ENCODE measurements at places on chromosomes 6 and 20.

DNA sequence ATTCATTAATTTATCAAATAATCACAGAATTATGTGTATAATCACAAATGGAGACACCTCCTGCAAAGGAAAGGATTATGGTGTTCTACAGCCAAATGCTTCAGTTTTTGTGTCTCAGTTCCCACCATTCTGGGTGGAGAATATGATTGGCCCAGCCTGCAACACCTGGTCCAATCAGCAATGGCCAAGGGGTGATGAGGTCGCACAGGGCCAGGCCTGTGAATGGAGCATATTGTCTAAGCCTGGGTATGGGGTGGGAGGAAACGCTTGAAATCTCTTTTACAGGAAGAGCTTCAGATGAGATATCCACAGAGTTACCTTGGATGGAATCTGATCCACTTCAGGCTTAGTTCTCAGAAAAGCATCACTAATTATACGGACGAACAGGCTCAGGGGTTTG lies 271.6 kb downstream of the DHX35 start:
- H3K27me3 ChIP-seq = no peaks in the 10 kb centered on the region
- no peak overlapping the region for H3K27ac ChIP-seq
- H3K36me3 ChIP-seq = no peaks in the 10 kb centered on the region
- no peak for DNase-seq
- H3K4me1 ChIP-seq = no peaks in the 10 kb centered on the region

DNA sequence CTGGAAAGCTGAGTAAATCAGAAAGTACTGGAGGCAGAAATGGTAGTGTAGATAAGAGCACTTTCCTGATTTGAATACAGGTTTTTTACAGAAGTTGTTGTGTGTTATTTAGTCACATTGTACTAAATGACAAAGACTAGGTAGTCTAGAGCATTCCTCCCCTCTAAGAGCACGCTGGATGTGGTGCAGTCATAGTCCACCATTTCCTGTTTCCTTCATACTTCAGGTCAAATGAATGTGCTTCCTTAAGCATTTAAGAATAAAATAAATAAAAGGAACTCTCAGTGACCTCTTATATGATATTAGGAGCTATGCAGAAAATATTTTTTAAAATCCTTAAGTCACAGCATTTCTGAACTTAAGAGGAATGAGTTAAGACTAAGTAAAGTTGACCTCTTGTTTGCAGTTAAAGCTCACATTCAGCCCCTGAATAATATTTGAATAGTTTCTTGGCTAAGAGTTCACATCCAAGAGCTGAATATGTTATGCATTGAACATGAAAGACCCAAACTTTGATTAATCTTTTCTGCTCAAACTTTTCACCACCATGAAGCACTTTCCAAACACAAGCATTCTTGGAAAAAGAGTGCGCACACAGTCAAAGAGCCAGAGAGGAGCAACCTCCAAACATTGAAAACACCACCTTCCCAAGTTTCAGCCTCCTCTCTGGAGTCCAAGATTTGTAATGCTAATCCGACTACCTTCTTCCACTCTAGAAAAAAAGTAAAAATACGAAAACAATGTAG lies 53.4 kb upstream of the TMEM30A start:
- no peaks in the 10 kb centered on the region for H3K27me3 ChIP-seq
- H3K4me3 ChIP-seq = no peak overlapping the region
- no peak for DNase-seq
- H3K27ac ChIP-seq = no peak overlapping the region

DNA sequence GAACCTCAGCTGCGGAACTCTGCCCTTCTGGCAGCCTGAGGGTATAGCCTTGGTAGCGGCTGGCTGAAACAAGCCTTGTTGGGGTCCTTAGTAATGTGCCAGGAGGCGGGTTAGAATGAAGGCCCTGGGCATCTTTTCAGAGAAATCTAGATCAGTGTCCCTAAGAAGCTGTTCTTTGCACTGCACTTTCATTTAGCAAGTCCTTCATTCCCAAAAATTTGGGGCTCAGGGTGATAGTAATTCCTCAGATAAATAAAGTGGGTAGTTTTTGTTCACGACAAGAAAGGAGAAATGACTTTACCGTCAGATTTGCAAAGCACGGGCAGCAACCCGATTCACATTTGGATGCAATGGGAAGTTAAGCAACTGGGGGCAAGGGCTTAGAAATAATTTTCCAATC lies 3.2 kb downstream of the INSM1 start:
- H3K27ac ChIP-seq = no peak overlapping the region
- no peaks in the 10 kb centered on the region for H3K36me3 ChIP-seq
- H3K4me3 ChIP-seq = no peak overlapping the region
- no peak for DNase-seq
- peaks cover 18% of the 10 kb centered on the region for H3K27me3 ChIP-seq

- H3K4me1 ChIP-seq = peaks cover 15% of the 10 kb centered on the region
- DNase-seq = no peak
- no peaks in the 10 kb centered on the region for H3K27me3 ChIP-seq
- H3K4me3 ChIP-seq = no peak overlapping the region
- H3K36me3 ChIP-seq = peaks cover 15% of the 10 kb centered on the region
Measured at GRCh38 chr20:32332614-32333013, 25.5 kb upstream of the ASXL1 start.

GRCh38 chr6:89173634-89174033 lies 27.8 kb downstream of the PM20D2 start:
- no peaks in the 10 kb centered on the region for H3K36me3 ChIP-seq
- no peaks in the 10 kb centered on the region for H3K4me1 ChIP-seq
- no peak overlapping the region for H3K27ac ChIP-seq
- DNase-seq = no peak

- H3K27me3 ChIP-seq = no peaks in the 10 kb centered on the region
- no peaks in the 10 kb centered on the region for H3K36me3 ChIP-seq
- no peak overlapping the region for H3K27ac ChIP-seq
- H3K4me1 ChIP-seq = no peaks in the 10 kb centered on the region
- DNase-seq = no peak
Measured at GRCh38 chr6:106256201-106256968, 69.2 kb downstream of the ATG5 start.

DNA sequence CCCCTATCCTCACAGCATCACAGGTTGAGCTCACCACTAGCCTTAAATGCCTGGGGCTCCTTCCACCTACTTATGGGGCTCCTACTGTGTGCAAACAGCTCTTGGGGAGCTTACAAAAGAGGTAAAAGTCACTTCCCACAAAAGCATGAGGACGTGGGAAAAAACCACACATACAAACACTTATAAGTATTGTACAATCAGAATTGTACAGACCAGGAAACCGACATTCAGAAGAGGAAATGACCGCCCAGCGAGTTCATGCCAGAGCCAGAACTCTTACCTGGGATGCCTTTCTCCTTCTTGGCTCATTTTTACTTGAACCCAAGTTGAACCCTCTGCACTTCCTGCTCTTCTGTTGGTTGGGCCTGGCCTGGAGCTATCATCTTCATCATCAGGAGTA lies 6.3 kb upstream of the PPP1R16B start:
- no peaks in the 10 kb centered on the region for H3K36me3 ChIP-seq
- no peak overlapping the region for H3K4me3 ChIP-seq
- DNase-seq = no peak

- DNase-seq = no peak
- no peaks in the 10 kb centered on the region for H3K36me3 ChIP-seq
- no peak overlapping the region for H3K27ac ChIP-seq
- no peaks in the 10 kb centered on the region for H3K4me1 ChIP-seq
- no peak overlapping the region for H3K4me3 ChIP-seq
Measured at GRCh38 chr6:39093149-39093708, 21.8 kb downstream of the SAYSD1 start.

- no peak overlapping the region for H3K4me3 ChIP-seq
- H3K27ac ChIP-seq = no peak overlapping the region
- no peaks in the 10 kb centered on the region for H3K4me1 ChIP-seq
- no peaks in the 10 kb centered on the region for H3K27me3 ChIP-seq
Measured at GRCh38 chr6:2560140-2560818, 190.4 kb downstream of the MYLK4 start.

DNA sequence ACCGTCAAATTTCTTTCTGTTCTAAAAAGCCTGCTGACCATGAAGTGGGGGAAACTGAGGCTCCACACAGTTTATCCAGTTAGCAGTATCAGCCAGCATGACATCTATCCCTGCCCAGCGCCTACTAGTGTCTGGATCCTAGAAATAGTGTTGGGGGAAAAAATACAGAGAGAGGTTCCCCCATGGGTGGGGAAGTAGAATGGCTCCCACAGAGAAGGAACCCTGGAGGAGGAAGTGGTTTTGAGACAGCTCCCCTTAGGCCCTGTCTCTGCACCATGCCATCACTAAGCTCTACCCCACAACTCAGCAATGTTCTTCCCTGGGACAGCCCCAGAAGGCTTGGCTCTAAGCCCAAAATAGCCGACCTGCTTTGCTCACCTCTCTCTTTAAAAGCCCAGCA lies 153.4 kb downstream of the MBOAT1 start:
- H3K36me3 ChIP-seq = no peaks in the 10 kb centered on the region
- no peaks in the 10 kb centered on the region for H3K27me3 ChIP-seq
- no peak overlapping the region for H3K4me3 ChIP-seq
- no peak for DNase-seq

DNA sequence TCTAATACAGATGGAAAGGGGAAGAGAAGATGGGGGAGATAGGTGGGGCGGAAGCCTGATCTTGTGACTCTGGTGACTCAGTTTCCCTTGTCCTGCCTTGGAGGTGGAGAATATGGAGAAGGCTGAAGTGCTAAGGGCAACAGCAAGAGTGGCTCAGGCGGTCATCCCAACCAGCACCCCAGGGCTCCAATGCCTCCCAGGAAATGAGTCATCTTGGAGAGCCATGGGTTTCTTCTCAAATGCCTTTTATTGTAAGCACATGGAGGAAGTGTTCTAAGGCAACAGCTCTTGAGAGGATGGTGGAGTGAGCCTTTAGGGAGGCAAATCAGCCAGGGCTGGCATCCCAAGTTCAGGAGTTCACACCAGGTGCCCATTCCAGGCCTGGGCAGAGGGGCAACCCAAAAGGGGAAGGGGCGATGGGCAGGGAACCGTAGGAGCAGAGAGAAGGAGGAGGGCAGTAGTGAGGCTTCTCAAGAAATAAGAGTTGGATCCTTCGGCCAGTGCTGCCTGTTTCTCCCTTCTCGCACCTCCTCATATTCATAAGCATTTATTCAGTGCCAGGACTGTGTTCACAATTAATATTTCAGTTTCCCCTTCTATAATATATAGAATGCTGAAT lies 13.2 kb upstream of the AHCY start:
- no peak for DNase-seq
- H3K27me3 ChIP-seq = peaks cover 9% of the 10 kb centered on the region
- H3K36me3 ChIP-seq = no peaks in the 10 kb centered on the region
- H3K27ac ChIP-seq = no peak overlapping the region
- peaks cover 5% of the 10 kb centered on the region for H3K4me1 ChIP-seq

DNA sequence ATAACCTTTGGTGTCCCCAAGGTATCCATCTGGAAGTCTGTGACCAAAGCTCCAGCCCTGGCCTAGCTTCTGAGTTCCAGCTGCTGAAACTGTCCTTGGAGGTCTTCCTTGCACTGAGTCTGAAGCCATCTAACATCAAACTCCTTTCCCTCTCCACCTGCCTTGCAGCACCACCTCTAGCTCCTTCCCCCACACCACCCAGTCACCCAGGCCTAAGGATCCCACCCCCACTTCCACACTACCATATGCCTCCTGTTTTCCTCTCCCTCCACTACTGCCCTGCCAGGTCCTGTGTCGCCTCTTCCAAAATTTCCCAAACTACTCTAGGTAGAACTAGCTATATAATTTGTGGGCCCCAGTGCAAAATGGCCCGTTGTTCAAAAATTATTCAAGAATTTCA lies 10.8 kb upstream of the MATN4 start:
- no peaks in the 10 kb centered on the region for H3K36me3 ChIP-seq
- no peak overlapping the region for H3K27ac ChIP-seq

GRCh38 chr20:44495257-44495656 lies 19.6 kb downstream of the TTPAL start:
- no peak overlapping the region for H3K4me3 ChIP-seq
- no peak for DNase-seq
- no peaks in the 10 kb centered on the region for H3K4me1 ChIP-seq
- no peak overlapping the region for H3K27ac ChIP-seq

- no peaks in the 10 kb centered on the region for H3K36me3 ChIP-seq
- H3K4me3 ChIP-seq = no peak overlapping the region
- no peaks in the 10 kb centered on the region for H3K4me1 ChIP-seq
- H3K27ac ChIP-seq = no peak overlapping the region
- no peak for DNase-seq
Measured at GRCh38 chr6:67736816-67737215, 898.3 kb upstream of the ADGRB3 start.

- no peak for DNase-seq
- no peak overlapping the region for H3K27ac ChIP-seq
- H3K4me3 ChIP-seq = no peak overlapping the region
- no peaks in the 10 kb centered on the region for H3K27me3 ChIP-seq
- no peaks in the 10 kb centered on the region for H3K4me1 ChIP-seq
Measured at GRCh38 chr6:147768969-147769368, 260.5 kb downstream of the SAMD5 start.

- no peaks in the 10 kb centered on the region for H3K27me3 ChIP-seq
- no peak overlapping the region for H3K27ac ChIP-seq
- no peak for DNase-seq
- H3K4me3 ChIP-seq = no peak overlapping the region
- H3K36me3 ChIP-seq = no peaks in the 10 kb centered on the region
- no peaks in the 10 kb centered on the region for H3K4me1 ChIP-seq
Measured at GRCh38 chr20:10532361-10532760, 97.3 kb downstream of the SLX4IP start.

DNA sequence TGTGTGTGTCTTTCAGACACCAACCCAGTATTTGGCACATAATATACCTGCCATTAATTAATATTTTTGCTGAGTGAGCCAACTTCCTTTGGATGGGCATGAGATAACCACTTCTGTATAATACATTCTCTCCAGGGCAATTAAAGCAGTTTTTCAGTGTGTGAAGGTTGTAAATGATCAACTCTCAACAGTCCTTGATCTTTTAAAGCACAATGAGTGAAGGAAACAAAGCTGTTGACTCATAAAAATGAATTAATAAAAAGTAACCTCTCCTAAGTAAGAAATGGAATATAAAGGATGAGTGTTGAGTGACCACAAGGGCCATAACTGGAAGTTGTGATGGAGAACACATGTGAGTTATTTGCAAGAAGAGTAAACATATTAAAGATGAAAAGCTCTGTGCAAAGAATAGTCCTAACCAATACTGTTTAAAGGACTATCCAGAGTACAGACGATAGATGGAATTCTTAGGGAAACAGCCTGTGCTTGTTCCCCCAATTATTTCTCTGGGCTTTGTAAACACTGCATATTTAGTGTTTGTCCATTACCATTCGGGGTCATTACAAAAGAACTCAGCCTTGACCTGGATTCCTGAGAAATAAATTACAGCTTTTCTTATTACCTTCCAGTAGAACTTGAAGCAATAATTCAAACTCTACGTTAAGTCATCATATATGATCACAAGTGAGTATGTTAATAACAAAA lies 446.2 kb downstream of the PLCB1 start:
- H3K36me3 ChIP-seq = no peaks in the 10 kb centered on the region
- H3K27ac ChIP-seq = no peak overlapping the region
- no peak for DNase-seq
- H3K4me1 ChIP-seq = no peaks in the 10 kb centered on the region
- H3K4me3 ChIP-seq = no peak overlapping the region

- H3K27me3 ChIP-seq = no peaks in the 10 kb centered on the region
- no peak overlapping the region for H3K27ac ChIP-seq
- H3K4me3 ChIP-seq = no peak overlapping the region
- no peaks in the 10 kb centered on the region for H3K36me3 ChIP-seq
Measured at GRCh38 chr6:36786055-36786675, 53.1 kb downstream of the CPNE5 start.

- no peak for DNase-seq
- H3K4me3 ChIP-seq = no peak overlapping the region
- no peaks in the 10 kb centered on the region for H3K4me1 ChIP-seq
Measured at GRCh38 chr6:155066921-155067680, 72.0 kb downstream of the TIAM2 start.

GRCh38 chr6:24140591-24140990 lies 14.6 kb downstream of the NRSN1 start:
- H3K36me3 ChIP-seq = no peaks in the 10 kb centered on the region
- no peak for DNase-seq
- no peak overlapping the region for H3K4me3 ChIP-seq
- H3K27ac ChIP-seq = no peak overlapping the region
- H3K4me1 ChIP-seq = no peaks in the 10 kb centered on the region

All from effector memory CD4-positive, alpha-beta T cell (primary cell).